ENCODE measurements at places on chromosomes 2 and 18.

GRCh38 chr2:58710795-58711279 is 469.7 kb upstream of the FANCL start:
- no peak for DNase-seq

- DNase-seq: no peak
Measured at GRCh38 chr2:181586569-181587081, 70.3 kb downstream of the CERKL start.

DNA sequence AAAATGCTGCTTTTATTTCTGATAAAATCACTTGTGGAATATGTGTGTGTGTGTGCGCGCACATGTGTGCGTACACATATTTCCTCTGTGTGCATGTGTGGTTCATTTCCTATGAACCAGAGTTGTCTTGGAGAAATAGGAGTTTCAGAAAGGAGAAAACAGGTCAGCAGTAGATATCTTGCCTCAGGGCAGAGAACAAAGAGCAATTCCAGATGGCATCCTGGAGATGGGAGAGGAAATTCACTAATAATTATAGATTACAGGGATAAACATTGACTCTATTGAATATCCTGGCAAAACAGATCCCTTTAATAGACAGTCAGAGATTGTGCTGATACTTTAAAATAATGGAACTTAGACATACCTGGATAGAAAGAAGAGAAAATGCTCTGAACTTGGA is 298.0 kb downstream of the TRIB2 start:
- no peak for DNase-seq

- no peak for DNase-seq
Measured at GRCh38 chr2:127589358-127589757, 53.9 kb downstream of the MYO7B start.

DNA sequence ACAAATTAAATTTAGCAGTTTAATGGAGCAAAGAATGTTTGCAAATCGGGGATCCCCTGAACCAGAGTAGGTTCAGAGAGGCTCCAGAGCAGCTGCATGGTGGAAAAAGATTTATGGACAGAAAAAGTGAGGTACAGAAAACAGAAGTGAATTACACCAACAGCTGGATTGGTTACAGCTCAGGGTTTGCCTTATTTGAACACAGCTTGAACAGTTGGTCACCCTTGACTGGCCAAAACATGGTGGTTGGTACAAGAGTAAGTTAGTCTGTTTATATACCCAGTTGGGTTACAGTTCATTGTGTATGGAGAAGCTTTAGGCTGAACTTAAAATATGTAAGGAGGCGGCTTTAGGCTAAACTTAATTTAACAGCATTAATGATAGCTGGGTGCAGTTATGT is 5.4 kb upstream of the CDCA7 start:
- DNase-seq: no peak

- no peak for DNase-seq
Measured at GRCh38 chr2:168165397-168165796, 82.0 kb downstream of the STK39 start.
